Stomach (tissue), 19 donors: ENCODE measurements at places on chromosomes 16 and 17. TPM values are rescaled to one million over a fixed set of nuclear protein-coding genes. Genes with fewer than 3 reads are reported as not detected.

GRCh38 chr16:88340755-88341150, 42.0 kb upstream of the ZNF469 start:
- no peaks in the 10 kb centered on the region for H3K4me1 ChIP-seq
- no peak overlapping the region for H3K4me3 ChIP-seq
- no peaks in the 10 kb centered on the region for H3K27me3 ChIP-seq
- no peaks in the 10 kb centered on the region for H3K36me3 ChIP-seq
- no peak overlapping the region for H3K27ac ChIP-seq
- no peak for DNase-seq

DNA sequence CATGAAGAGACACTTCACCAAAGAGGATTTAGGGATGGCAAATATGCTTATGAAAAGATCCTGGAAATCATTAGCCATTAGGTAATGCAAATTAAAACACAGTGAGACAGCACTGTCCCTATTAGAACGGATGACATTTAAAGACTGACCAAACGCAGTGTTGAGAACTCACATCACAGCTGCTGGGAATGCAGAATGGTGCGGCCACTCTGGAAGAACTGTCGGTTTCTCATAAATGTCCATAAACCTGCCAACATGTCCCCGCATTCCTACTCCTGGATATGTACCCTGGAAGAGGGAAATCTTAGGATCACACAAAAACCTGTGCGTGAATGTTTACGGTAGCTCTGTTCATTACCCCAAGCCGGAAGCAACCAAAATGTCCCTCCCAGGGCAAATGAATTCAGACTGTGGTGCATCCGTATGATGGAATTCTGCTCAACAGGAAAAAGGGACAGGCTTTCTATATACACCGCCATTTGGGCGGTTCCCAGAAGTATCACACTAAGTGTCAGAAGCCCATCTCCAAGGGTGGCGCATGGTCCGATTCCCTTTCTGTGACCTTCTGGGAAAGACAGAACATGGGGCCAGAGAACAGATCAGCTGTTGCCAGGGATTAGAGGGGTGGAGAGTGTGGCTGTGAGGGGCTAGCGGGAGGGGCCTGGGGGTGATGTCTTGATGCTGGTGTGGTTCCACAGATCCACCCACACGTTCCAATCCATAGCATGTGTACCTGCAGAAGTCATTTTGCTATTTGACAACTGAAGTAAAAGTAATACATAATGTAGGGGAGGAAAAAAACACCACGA, 197.2 kb upstream of the CHMP6 start:
- DNase-seq, result no peak
- no peaks in the 10 kb centered on the region for H3K36me3 ChIP-seq
- no peak overlapping the region for H3K4me3 ChIP-seq
- H3K27me3 ChIP-seq, result no peaks in the 10 kb centered on the region
- peaks cover 37% of the 10 kb centered on the region for H3K4me1 ChIP-seq

DNA sequence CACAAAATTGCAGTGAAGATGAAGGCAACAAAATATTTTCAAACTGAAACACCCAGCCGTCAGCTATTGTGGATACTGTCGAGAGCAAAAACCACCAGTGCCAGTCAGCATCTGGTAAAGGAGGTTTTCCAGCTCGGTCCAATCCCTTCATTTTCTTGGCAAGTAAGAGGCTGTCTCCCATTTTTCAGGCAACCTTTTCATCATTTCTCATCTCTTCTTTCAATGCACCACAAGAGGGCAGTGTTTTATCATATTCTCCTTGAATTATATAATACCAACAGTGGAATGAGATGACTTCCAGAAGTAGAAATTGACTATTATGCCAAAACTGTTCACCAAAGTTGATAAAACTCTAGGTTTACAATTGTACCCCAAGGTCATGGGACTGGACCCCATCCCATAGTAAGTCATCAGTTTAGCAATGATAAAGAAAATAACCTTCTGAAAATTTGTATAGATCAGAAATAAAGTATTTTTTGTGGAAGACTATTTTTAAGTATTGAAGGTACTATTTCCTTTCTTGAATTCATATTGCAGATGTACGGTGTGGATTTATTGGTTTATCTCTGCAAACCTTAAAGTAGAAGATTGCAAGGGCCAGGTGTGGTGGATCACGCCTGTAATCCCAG, 16.8 kb downstream of the NQO1 start:
- H3K27me3 ChIP-seq, result no peaks in the 10 kb centered on the region
- no peak overlapping the region for H3K27ac ChIP-seq
- peaks cover 13% of the 10 kb centered on the region for H3K4me1 ChIP-seq
- H3K36me3 ChIP-seq, result peaks cover 17% of the 10 kb centered on the region

GRCh38 chr17:43140396-43141332, 15.5 kb upstream of the BRCA1 start:
- H3K4me3 ChIP-seq, result no peak overlapping the region
- H3K27ac ChIP-seq, result no peak overlapping the region
- no peaks in the 10 kb centered on the region for H3K4me1 ChIP-seq
- H3K36me3 ChIP-seq, result peaks cover 22% of the 10 kb centered on the region
- DNase-seq, result no peak
- no peaks in the 10 kb centered on the region for H3K27me3 ChIP-seq

DNA sequence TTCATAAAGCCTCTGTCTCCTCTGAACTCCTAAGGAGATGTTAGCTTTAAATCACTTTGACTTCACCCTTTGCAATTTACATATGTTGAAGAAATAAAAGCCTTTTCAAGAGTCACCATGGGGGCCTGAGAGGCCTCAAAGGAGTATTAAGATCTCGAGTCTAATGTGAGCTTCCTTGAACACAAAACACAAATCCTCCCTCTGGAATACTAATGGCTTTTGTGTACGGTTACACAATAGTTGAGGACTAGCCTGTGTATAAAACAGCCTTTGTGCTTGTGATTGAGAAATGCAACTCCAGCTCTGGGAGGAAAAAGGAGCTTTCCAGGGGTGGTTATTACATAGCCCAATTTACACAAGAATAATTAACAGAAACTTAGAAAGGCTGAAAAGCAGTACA, 1140.2 kb downstream of the CDH11 start:
- no peak overlapping the region for H3K4me3 ChIP-seq
- DNase-seq, result no peak
- H3K4me1 ChIP-seq, result no peaks in the 10 kb centered on the region
- no peaks in the 10 kb centered on the region for H3K36me3 ChIP-seq
- H3K27me3 ChIP-seq, result no peaks in the 10 kb centered on the region

DNA sequence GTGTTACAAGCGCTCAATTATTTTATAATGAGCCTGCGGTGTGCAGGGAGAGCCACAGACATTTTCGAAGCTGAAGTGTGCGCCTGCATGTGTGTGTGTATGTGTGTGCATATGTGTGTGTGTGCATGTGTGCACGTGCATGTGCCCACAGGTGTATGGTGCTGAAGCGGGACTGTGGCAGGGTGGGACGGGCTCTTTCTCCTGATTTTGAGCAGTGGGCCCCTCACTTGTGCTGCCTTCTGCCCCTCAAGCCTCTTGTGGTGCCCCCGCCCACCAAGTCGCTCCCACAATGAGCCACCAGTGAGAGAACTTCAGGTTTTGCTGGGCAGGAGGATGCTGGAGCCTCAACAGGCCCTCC, 16.7 kb upstream of the KCNJ12 start:
- H3K4me1 ChIP-seq, result peaks cover 17% of the 10 kb centered on the region
- H3K4me3 ChIP-seq, result no peak overlapping the region
- no peaks in the 10 kb centered on the region for H3K27me3 ChIP-seq
- DNase-seq, result no peak
- no peaks in the 10 kb centered on the region for H3K36me3 ChIP-seq
- H3K27ac ChIP-seq, result no peak overlapping the region

DNA sequence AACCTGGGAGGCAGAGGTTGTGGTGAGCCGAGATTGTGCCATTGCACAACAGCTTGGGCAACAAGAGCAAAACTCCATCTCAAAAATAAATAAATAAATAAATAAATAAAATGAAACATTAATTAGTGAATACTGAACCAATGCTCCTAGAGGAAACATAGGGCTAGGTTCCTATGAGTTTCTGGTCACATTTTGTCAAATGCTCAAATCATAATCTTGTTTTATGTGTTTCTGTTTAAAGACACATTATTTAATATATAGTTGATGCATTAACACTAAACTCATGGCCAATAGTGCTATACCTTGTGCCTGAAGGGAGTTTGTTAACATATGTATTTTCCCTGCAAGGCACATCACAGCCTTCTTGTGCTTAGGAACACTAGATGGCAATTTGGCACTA, 66.8 kb downstream of the HS3ST3A1 start:
- H3K27me3 ChIP-seq, result peaks cover 7% of the 10 kb centered on the region
- no peaks in the 10 kb centered on the region for H3K4me1 ChIP-seq
- H3K36me3 ChIP-seq, result no peaks in the 10 kb centered on the region
- H3K4me3 ChIP-seq, result no peak overlapping the region
- no peak overlapping the region for H3K27ac ChIP-seq

GRCh38 chr17:79809530-79810129, 12.8 kb upstream of the CBX8 start:
- H3K4me1 ChIP-seq, result peaks cover 57% of the 10 kb centered on the region
- peaks cover 77% of the 10 kb centered on the region for H3K27me3 ChIP-seq
- no peak overlapping the region for H3K4me3 ChIP-seq
- DNase-seq, result peak; percentile 73
- H3K27ac ChIP-seq, result no peak overlapping the region
- H3K36me3 ChIP-seq, result no peaks in the 10 kb centered on the region

DNA sequence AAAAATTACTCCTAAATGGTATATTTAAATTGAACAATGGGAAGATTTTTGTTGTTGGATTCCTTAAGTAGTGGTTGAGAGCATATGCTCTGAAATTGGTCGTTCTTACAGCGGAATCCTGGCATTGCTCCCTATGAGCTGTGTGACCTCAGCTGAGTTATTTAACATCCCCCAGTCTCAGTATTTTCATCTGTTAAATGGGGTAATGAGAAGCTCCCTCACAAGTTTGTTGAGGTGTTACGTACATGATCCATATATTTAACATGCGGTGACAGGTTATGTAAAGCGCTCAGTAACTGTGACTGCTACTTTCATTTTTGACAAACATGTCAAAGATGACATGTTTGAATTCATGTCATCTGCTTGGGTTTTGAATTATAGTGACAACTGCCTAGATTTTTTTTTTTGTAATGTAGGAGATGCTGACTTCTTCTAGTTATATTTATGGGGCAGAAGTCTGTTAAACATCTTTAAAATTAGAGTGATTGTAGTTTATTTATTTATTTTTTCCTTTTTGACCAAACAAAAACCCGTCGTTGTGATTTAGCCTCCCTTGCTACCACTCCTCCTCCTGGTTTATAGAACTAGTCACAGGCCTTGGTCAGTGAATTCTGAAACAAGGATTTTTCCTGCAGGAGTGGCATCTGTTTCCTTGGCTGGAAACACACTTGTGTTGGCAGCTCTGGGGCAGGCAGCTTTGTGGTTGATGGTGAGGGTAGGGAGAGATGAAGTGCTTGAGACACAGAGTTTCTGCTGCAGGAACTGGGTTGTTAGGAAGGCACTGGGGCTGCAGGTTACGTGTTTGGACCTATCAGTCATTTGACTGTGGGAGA, 268.8 kb downstream of the SNX29 start:
- no peak overlapping the region for H3K4me3 ChIP-seq

DNA sequence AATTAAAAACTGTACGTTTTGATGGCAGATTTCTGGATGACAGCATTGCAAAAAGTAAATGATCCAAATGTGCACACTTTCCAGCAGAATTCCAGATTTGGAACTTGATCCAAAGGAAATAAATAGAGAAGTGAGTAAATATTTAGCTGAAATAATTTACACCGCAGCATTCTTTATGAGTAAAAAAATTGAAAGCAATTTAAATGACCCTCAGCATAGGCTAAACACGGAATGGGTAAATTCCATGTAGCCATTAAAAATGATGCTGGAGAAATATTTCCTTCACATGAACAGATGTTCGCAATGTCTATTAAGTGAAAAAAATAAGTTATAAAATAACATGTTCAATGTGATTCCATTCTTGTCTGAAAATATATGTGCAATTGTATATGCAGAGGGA, 424.8 kb downstream of the HS3ST3B1 start:
- H3K4me1 ChIP-seq, result no peaks in the 10 kb centered on the region
- DNase-seq, result no peak
- no peak overlapping the region for H3K27ac ChIP-seq
- H3K36me3 ChIP-seq, result no peaks in the 10 kb centered on the region

- no peak overlapping the region for H3K4me3 ChIP-seq
- DNase-seq, result no peak
- H3K4me1 ChIP-seq, result no peaks in the 10 kb centered on the region
- no peak overlapping the region for H3K27ac ChIP-seq
- H3K36me3 ChIP-seq, result no peaks in the 10 kb centered on the region
Measured at GRCh38 chr16:65713181-65713808, 591.4 kb upstream of the CDH11 start.

DNA sequence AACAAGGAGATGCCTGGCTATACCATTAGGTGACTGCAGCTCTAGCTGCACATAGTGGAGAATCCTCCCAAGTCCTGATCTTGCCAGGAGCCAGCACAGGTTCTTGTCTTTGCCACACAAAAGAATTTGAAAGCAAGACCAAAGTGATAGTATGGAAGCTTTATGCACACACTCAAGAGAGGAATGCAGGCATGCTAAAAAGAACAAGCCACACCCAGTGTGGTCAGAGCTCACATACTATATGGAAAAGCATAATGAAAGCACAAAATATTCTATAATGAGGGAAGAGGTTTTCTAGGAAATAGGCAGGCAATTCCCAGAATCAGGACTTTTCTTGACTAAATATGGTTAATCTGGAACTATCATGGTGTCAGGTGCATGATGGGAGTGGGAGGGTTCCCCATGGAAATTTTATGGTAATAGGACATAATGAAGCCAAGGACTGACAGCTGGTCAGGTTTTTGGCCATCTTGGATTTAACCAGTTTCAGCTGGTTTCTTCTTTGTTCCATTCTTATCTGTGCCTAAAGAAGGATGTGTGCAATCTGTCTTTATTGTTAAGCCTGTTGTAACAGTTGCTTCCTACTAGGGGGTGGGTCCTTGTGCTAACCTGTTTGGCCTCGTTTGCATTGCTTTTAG, 171.6 kb downstream of the ZNF18 start:
- H3K4me1 ChIP-seq, result no peaks in the 10 kb centered on the region
- H3K27me3 ChIP-seq, result no peaks in the 10 kb centered on the region

DNA sequence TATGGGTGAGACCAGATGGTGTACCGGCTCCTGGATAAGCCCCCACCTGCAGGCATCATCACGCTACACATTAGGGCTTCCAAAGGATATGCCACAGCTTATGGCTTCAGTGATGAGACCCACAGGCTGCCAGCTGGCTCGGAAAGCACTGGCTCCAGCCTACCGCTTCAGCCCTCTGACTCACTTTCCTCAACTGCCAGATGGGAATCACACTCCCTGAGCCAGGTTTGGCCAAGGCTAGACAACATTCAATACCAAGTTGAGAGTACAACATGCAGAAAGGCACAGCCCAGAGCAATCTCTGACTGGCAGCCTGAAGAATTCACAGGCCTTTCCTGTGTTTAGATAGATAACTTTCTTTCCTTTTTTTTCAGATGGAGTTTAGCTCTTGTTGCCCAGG, 10.3 kb downstream of the CENPV start:
- no peaks in the 10 kb centered on the region for H3K27me3 ChIP-seq
- no peak overlapping the region for H3K4me3 ChIP-seq

- DNase-seq, result peak; percentile 48
- H3K36me3 ChIP-seq, result peaks cover 82% of the 10 kb centered on the region
- H3K27me3 ChIP-seq, result no peaks in the 10 kb centered on the region
- H3K4me1 ChIP-seq, result peaks cover 46% of the 10 kb centered on the region
- H3K4me3 ChIP-seq, result no peak overlapping the region
Measured at GRCh38 chr17:50354776-50355175, 8.8 kb downstream of the XYLT2 start.

The C16orf90 gene
- not detected for total RNA-seq

The KRT15 gene
- 1.6 TPM for total RNA-seq

The MT1H gene
- total RNA-seq, result 33.8 TPM

The FBXW10 gene
- total RNA-seq, result not detected

The CXCL16 gene
- 30.9 TPM for total RNA-seq

The PRRT2 gene
- not detected for total RNA-seq

The DNAH9 gene
- 18.3 TPM for total RNA-seq

The SPATA20 gene
- 1,214 TPM for total RNA-seq

The GP2 gene
- 0.55 TPM for total RNA-seq

The BCO1 gene
- total RNA-seq, result 2.2 TPM
